ENCODE measurements at places on chromosomes 5 and 9. TPM values are rescaled to one million over a fixed set of nuclear protein-coding genes. Genes with fewer than 3 reads are reported as not detected.

GRCh38 chr5:96671441-96671840 lies 9.3 kb downstream of the CAST start:
- H3K27me3 ChIP-seq: no peaks in the 10 kb centered on the region
- H3K36me3 ChIP-seq: no peaks in the 10 kb centered on the region
- no peak for DNase-seq
- no peak overlapping the region for H3K4me3 ChIP-seq

Gene ZNF883
- polyA plus RNA-seq: 0.51 TPM

DNA sequence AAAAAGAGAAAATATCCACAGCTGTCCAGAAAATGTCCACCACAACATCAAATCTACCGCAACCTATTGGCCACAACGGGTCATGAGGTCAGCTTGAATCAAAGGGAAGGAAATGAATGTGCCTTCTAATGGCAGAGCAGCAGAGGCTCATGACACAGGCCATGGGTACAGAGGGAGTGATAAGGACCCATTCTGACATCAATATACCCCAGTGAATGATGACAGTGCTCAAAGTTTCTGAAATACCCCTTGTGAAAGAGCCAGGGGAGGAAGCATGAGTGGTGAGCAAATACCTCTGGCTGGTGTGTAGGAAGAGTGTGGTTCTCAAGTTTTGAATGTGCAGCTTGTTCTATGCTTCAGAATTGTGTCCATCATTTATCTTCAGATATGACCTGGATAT lies 348.2 kb downstream of the IRX1 start:
- H3K4me3 ChIP-seq: no peak overlapping the region
- H3K27me3 ChIP-seq: no peaks in the 10 kb centered on the region
- no peak overlapping the region for H3K27ac ChIP-seq
- no peak for DNase-seq

Gene ENTPD2
- not detected for polyA plus RNA-seq

- peak overlapping the region; percentile 31 for H3K4me3 ChIP-seq
- no peak overlapping the region for H3K27ac ChIP-seq
- peaks cover 5% of the 10 kb centered on the region for H3K4me1 ChIP-seq
- H3K36me3 ChIP-seq: no peaks in the 10 kb centered on the region
These were observed 2.1 kb downstream of the CHSY3 start for GRCh38 chr5:129906177-129906887.

DNA sequence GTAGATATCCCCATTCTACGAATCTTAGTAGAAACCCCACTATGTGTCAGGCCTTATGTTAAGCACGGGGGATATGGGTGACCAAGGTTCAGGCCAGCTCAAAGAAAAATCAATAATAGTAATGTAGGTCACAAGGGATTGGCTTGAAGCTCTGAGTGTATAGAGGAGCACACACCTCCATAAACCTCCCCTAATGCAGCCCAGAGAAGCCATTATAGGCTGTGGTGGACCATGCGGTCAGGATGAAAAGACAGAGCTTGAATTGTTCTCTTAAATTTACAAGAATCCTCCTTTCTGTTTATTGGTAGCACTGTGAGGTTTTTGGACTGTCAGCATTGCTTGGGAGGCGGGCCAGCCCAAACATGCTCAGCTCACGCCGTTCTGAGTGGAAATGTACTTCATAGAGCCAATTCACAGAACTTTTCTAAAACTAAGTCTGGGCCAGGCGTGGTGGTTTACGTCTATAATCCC lies 9.1 kb downstream of the PDE6A start:
- H3K4me1 ChIP-seq: peaks cover 10% of the 10 kb centered on the region
- H3K36me3 ChIP-seq: no peaks in the 10 kb centered on the region
- H3K27me3 ChIP-seq: peaks cover 11% of the 10 kb centered on the region
- H3K27ac ChIP-seq: no peak overlapping the region

- DNase-seq: no peak
- no peaks in the 10 kb centered on the region for H3K27me3 ChIP-seq
- no peak overlapping the region for H3K27ac ChIP-seq
- H3K4me3 ChIP-seq: no peak overlapping the region
- no peaks in the 10 kb centered on the region for H3K36me3 ChIP-seq
These were observed 52.5 kb downstream of the FGF10 start for GRCh38 chr5:44336708-44337107.

DNA sequence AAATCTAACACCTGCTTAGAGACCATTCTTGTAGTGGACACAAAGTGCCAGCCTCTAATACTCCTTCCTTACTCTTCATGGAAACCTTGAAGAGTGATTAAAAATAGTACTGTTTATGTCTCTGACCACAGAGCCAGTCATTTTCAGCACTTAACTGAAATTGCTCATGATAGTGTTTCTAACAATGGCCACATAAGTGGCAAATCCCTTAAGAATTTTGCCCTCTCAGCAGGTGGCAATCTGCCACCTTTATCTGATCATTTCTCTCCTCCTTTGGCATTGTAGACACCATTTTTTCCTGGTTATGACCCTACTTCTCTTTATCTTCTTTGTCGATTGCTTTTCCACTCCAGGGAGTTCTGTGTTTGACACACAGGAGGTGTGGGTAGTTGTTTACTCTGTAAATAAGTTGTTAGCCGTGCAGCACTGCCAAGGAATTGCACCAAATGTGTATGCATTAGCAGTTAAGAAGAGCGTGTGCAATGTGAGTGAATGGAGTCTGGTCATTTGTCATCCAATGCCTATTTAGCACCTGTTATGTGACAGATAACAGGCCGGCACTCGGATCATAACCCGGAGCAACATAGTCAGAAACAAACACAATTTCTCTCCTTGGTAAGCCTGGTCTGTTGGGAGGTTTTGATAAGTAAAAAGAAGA lies 36.8 kb upstream of the STARD4 start:
- H3K4me1 ChIP-seq: no peaks in the 10 kb centered on the region
- no peaks in the 10 kb centered on the region for H3K36me3 ChIP-seq
- no peaks in the 10 kb centered on the region for H3K27me3 ChIP-seq

GRCh38 chr9:3205421-3206095 lies 320.2 kb downstream of the RFX3 start:
- H3K27ac ChIP-seq: no peak overlapping the region
- no peaks in the 10 kb centered on the region for H3K36me3 ChIP-seq
- DNase-seq: no peak
- H3K4me3 ChIP-seq: no peak overlapping the region
- no peaks in the 10 kb centered on the region for H3K27me3 ChIP-seq

DNA sequence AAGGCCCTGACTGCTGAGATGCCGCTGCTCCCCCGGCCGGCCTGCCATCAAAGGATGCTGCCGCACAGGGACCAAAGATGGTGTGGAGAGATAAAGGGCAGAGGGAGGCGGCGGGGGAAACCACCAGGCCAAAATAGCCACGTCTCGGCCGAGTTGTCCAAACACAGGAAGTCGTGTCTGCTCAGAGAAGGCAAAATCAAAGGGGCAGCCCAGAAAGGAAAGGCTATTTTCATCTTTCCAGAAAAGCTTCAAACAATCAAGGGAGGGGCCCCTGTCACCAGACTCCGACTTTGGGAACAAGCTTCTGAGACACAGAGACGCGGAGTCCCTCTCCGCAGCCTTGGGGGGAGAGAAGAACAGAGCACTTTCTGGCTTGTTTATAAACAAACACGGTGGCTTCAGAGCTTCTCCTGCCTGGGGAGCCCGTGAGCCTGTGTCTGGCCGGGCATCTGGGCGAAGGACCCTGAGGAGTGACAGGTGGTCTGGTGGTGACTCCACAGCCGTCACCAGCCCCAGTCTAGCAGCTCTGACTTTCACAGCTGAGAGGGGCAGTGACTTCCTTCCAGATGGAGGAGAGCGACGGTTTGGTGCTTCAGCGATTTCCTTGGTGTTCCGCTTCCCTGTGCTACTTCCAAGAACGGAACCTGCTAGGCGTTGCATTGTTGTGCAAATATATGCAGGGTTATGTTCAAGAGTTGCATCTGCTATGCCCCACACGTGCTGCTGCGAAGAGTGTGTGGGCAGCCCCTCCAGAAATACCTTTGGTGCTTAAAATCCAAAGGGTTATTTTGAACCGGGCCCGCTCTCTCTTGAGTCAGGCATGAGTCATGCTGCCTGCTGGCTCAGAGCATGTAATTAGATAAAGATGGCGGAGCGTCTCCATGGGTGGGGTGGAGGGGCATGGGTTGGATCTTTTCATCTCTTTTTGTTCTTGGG lies 24.0 kb downstream of the ADAMTSL2 start:
- peak; percentile 85 for DNase-seq
- H3K27me3 ChIP-seq: peaks cover 5% of the 10 kb centered on the region
- no peak overlapping the region for H3K4me3 ChIP-seq
- peaks cover 18% of the 10 kb centered on the region for H3K4me1 ChIP-seq
- no peaks in the 10 kb centered on the region for H3K36me3 ChIP-seq

Gene THG1L
- polyA plus RNA-seq: 12.8 TPM

Gene NPR3
- 23.2 TPM for polyA plus RNA-seq

Gene FBXL7
- 11.2 TPM for polyA plus RNA-seq

Gene ITK
- not detected for polyA plus RNA-seq

- no peak for DNase-seq
- H3K27me3 ChIP-seq: peaks cover 71% of the 10 kb centered on the region
- no peak overlapping the region for H3K4me3 ChIP-seq
These were observed 90.8 kb upstream of the NEURL1B start for GRCh38 chr5:172550096-172550765.

- no peak overlapping the region for H3K27ac ChIP-seq
- no peak overlapping the region for H3K4me3 ChIP-seq
- H3K36me3 ChIP-seq: no peaks in the 10 kb centered on the region
- no peak for DNase-seq
- no peaks in the 10 kb centered on the region for H3K27me3 ChIP-seq
These were observed 51.1 kb downstream of the CTNND2 start for GRCh38 chr5:11853140-11853539.

GRCh38 chr9:18023332-18023731 lies 444.5 kb downstream of the SH3GL2 start:
- H3K27me3 ChIP-seq: no peaks in the 10 kb centered on the region
- H3K36me3 ChIP-seq: no peaks in the 10 kb centered on the region
- H3K4me3 ChIP-seq: no peak overlapping the region
- H3K27ac ChIP-seq: no peak overlapping the region

Gene BTNL8
- not detected for polyA plus RNA-seq

DNA sequence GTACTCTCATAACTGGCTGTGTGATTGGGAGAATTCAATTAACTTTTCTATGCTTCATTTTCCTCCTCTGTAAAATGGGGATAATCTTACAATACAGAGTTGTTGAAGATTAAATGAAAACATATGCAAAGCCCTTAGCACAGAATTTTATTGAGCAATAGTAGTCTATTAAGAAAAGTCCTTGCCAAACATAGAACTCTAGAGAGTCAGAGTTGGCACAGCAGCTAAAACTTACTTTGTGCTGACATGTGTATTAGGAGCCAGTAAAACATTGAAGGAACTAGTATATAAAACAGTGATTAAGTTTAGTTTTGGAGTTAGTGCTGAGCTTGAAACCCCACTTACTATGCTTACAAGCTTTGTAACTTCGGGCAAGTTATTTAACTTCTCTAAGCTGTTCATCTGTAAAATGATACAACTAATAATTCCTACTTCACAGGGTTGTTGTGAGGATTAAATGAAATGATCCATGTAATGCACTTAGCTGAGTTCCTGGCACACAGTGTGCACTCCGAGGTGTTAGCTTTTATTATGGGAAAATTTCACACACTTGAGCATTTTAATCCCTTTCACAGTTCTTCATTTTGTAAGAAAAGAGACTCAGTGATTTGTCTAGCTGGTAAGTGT lies 20.0 kb upstream of the GRIN3A start:
- no peak overlapping the region for H3K27ac ChIP-seq
- no peaks in the 10 kb centered on the region for H3K36me3 ChIP-seq
- no peaks in the 10 kb centered on the region for H3K27me3 ChIP-seq
- no peaks in the 10 kb centered on the region for H3K4me1 ChIP-seq

DNA sequence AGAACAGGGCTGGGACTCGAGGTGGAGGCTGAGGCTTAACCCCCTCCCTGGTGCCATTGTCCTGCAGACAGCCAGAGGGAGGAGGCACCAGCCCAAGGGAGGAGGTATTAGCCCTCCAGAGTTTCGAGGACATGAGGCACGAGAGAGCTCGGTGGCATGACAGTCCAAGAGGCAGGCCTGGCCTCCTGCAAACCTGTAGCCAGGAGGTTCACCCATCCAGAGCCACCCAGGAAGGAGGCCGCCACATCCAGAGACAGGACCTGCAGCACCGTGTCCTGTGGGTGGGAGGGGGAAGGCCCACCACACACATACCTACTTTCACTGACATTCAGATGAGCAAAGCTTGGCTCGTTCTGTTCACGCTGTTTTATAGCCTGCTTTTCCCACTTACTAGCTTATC lies 75.2 kb upstream of the ADAMTS2 start:
- H3K27me3 ChIP-seq: peaks cover 19% of the 10 kb centered on the region
- H3K27ac ChIP-seq: no peak overlapping the region
- H3K4me3 ChIP-seq: no peak overlapping the region

Gene DRD1
- 0.16 TPM for polyA plus RNA-seq

Gene GAS1
- polyA plus RNA-seq: 2.6 TPM

- no peaks in the 10 kb centered on the region for H3K36me3 ChIP-seq
- H3K27me3 ChIP-seq: no peaks in the 10 kb centered on the region
- DNase-seq: no peak
- H3K4me3 ChIP-seq: no peak overlapping the region
These were observed 691.0 kb downstream of the PTPRD start for GRCh38 chr9:9921805-9922204.

Gene AQP7
- 0.07 TPM for polyA plus RNA-seq

- no peak overlapping the region for H3K27ac ChIP-seq
- DNase-seq: no peak
- H3K4me1 ChIP-seq: peaks cover 5% of the 10 kb centered on the region
- no peak overlapping the region for H3K4me3 ChIP-seq
- H3K27me3 ChIP-seq: no peaks in the 10 kb centered on the region
These were observed 450.2 kb downstream of the NR2F1-AS1 start for GRCh38 chr5:93130624-93131490.

Gene CD180
- polyA plus RNA-seq: not detected

GRCh38 chr9:20186823-20187222 lies 398.0 kb upstream of the SLC24A2 start:
- peaks cover 3% of the 10 kb centered on the region for H3K27me3 ChIP-seq
- H3K4me3 ChIP-seq: no peak overlapping the region
- H3K36me3 ChIP-seq: no peaks in the 10 kb centered on the region
- H3K27ac ChIP-seq: no peak overlapping the region
- DNase-seq: no peak

Gene CARD19
- 126 TPM for polyA plus RNA-seq

GRCh38 chr5:31680528-31680927 lies 41.6 kb downstream of the PDZD2 start:
- no peaks in the 10 kb centered on the region for H3K36me3 ChIP-seq
- no peak overlapping the region for H3K4me3 ChIP-seq
- H3K4me1 ChIP-seq: no peaks in the 10 kb centered on the region
- no peak for DNase-seq

DNA sequence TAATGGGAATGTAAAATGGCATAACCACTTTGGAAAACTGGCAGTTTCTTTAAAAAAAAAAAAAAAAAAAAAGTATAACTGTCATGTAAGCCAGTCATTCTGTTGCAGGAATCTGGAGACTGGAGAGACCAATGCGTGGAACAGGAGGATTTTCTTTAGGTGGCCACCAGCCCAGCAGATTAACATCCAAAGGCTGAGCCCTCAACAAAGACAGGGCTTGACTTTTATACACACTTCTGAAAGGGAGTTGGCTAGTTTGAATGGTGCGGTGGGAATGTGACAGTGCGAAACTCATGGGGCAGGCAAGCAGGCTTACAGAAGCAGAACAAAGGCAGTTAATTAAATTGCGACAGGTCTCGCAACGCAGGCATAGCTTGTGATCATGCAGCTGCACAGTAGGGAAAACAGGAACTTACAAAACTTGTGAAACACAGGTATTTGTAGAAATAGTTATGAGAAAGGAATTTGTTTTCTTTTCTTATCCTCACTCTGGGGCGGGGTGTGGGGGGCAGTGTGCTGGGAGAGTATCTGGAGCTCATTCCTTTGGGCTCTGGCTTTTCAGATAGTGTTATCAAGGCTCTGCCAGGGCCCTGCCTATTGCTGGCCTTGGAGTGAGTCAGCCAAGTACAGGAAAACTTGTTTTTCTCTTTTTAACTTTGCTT lies 12.0 kb downstream of the UIMC1 start:
- no peaks in the 10 kb centered on the region for H3K27me3 ChIP-seq
- H3K4me3 ChIP-seq: no peak overlapping the region
- H3K27ac ChIP-seq: peak overlapping the region; percentile 38
- H3K36me3 ChIP-seq: no peaks in the 10 kb centered on the region
- peaks cover 10% of the 10 kb centered on the region for H3K4me1 ChIP-seq
- peak; percentile 60 for DNase-seq

Gene DPM2
- 60.9 TPM for polyA plus RNA-seq

Gene GLRA1
- polyA plus RNA-seq: not detected
